Fibroblast of villous mesenchyme (primary cell): ENCODE measurements at places on chromosomes 2 and 18.

DNA sequence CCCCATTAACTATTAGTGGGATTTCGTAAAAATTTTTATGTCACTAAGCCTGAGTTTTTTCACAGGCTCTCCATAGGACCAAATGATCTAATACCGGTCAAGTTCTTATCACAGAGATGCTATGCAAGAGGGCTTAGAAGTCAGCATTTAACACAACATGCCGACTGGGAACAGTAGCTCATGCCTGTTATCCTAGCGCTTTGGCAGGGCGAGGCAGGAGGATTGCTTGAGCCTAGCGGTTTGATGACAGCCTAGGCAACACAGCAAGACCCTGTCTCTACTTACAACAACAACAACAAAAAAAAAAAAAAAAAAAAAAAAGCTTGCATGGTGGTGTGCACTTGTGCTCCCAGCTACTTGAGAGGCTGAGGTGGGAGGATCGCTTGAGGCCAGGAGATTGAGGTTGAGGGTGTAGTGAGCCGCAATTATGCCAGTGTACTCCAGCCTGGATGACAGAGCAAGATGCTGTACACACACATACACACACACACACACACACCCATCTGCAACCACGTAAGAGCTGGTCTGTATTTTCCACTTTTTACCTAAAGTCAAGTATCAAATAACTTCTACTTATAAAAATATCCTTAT, 67.6 kb upstream of the FAM124B start:
- peak; percentile 23 for DNase-seq

DNA sequence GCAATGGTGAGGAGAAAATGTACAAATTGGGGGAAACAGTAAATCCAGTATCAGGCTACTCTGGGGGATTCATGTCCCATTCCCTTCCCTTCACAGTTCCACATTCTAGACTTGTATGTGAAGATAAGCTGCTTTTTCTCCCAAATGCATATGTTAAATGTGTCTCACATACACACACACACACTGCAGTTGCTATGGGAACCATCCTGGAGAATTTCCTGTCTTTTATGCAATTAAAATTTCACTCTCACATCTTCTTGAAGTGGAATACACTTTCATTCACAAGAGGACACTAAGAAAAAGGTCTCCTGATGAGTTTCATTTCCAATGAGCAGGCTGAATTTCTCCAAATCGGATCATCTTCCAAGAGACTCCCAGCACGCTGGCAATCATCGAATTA, 366.0 kb downstream of the LRATD1 start:
- DNase-seq = no peak

DNA sequence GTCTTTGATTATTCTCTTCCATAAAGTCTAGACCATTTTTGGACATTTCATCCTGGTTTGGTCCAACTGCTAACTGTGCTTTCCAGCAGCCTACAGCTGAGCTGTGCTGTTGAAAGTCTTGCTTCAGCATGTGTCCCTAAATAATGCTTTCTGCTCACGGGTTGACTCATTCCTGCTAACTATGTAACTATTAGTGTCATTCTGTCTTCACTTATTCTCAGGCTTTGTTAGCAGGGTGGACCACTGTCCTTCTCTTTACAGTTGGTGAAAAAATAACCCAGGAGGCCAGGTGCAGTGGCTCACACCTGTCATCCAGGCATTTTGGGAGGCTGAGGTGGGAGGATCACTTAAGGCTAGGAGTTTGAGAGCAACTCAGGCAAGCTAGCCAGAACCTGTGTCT, 8.9 kb downstream of the ADAM23 start:
- no peak for DNase-seq

DNA sequence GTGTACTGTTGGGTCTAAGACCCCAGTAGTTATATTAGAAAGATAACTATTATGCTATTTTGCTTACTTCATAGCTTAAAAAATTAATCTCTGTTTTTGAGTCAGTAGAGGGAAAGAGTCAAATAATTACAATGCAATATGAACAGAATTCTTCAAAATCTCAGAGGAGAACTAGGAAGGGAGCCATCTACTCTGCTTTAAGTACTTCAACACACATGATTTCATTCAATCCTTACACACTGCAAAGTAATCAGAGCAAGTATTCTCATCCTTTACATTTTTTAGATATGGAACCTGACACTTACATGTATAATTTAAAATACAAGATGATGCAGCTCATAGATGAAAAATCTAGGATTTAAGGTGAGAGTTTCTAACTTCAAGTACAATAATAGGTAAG, 27.7 kb downstream of the COL5A2 start:
- DNase-seq = no peak

- DNase-seq = peak; percentile 43
Measured at GRCh38 chr2:42569116-42569711, 782 bp downstream of the MTA3 start.

GRCh38 chr2:34912084-34912483, 1313.0 kb upstream of the FAM98A start:
- no peak for DNase-seq

DNA sequence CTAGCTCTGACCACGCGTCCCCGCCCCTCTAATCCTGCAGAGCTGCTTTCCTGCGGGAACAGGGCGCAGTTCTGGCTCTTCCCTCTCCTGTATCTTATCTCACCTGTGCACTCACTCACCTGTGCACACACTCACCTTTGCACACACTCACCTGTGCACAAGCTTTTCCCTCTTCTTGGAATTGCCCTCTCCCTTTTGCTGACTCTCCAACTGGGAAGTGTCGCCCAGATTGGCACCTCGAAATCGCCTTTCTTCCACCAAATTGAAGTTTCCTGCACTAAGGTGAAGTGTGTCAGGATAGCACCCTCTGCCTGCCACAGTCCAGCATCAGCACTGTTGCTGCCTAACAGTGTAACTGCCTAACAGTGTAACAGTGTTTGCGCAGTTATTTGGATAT, 566 bp upstream of the CMPK2 start:
- DNase-seq = peak; percentile 22

DNA sequence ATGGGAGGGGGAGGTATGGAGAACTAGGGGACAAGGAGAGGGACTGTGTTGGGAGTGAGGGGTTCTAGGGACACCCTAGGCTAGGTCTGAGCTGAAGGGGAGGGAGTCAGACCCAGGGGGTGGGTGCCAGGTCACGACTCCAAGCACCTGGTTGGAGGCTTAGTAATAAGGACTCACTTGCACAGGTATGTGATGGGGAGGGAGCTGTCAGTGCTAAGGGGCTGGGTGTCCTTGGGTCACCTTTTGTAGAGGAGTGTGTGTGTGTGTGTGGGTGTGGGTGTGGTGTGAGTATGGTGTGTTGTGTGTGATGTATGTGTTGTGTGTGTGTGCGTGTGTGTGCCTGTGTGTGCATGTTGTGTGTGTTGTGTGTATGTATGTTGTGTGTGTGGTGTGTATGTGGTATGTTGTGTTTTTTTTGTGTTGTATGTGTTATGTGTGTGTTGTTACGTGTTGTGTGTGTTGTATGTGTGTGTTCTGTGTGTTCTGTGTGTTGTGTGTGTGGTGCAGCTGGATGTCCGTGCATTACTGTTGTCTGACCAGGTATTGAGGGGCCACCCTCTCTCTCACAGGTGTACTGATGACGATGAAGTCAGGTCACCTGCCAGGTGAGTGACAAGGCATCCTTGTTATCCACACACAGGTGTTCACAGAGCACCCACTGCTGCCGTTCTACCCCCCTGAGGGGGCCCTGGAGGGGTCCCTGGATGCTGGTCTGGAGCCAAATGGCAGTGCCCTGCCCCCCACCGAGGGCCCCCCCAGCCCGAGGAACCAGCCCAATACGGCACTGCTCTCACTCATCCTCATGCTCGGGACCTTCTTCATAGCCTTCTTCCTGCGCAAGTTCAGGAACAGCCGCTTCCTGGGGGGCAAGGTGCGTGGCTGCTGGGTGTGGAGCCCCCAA, 9.8 kb downstream of the SLC4A3 start:
- no peak for DNase-seq

GRCh38 chr18:7369006-7369405, 138.1 kb downstream of the LRRC30 start:
- DNase-seq = no peak

DNA sequence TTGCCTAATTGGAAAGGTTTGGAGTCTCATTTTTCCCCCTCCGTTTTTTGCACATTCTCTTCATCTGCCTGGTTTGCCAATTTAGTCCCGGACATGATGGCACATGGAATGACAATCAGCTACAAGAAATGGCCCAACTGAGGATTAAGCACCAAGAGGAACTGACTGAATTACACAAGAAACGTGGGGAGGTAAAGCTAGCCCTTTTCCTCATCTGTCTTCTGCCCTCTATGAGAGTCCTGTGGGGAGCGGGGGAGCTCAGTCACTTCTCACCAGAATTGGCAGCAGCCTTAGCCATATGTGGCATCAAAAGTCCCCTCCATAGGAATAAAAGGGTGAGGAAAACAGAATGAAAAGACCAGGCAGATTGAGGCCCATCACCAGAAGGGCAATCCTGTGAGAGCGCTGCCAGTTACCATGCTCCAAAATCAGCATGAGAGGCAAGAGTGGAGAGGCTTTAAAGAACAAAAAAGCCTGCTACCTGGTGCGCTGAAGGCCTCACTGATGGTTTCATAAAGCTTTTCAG, 11.6 kb downstream of the ATG16L1 start:
- no peak for DNase-seq

DNA sequence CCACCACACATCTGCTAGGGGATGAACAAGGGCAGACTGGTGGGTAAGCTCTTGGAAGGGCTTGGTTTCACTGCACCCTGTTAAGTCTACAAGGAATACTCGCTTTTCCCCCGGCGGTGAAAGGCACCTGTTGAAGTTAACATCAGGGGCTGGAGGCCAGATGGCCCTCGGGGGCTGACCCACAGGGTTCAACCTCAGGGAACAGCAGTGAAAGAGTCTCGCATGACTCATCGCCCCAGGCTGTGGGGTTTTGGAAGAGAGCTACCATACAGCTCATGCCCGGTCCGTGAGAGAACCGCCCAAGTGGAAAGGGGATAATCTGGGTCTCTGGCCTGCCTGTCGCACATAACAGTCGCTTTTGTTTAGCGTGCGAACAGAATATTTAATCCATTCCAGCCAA, 748.0 kb downstream of the DPP10 start:
- DNase-seq = no peak

DNA sequence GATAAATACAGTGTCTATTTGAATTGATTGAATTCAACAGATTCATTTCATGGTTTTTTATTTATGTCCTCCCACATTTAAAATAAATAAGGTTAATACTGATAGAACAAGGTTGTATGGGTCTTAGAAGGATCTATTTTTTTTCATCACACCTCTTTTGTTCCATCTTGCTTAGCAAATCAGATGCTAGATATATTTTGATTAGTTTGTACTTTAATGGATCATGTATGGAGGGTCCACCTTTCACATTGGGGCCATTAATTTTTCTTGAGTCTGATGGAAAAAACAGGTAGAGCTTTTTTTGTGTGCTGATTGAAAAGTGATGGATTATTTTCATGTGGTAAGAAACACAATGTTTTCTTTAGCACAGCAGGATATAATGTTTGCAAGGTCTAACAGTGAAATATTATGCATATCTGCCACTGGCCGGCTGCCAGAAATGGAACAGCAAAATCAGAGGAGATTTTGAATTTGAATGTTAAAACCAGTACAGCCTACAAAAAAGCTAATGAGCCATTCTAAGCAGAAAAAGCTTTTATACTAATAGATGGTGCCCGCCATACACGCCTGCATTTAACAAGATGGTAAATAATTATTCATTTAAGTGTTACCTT, 188.1 kb upstream of the ETAA1 start:
- no peak for DNase-seq

DNA sequence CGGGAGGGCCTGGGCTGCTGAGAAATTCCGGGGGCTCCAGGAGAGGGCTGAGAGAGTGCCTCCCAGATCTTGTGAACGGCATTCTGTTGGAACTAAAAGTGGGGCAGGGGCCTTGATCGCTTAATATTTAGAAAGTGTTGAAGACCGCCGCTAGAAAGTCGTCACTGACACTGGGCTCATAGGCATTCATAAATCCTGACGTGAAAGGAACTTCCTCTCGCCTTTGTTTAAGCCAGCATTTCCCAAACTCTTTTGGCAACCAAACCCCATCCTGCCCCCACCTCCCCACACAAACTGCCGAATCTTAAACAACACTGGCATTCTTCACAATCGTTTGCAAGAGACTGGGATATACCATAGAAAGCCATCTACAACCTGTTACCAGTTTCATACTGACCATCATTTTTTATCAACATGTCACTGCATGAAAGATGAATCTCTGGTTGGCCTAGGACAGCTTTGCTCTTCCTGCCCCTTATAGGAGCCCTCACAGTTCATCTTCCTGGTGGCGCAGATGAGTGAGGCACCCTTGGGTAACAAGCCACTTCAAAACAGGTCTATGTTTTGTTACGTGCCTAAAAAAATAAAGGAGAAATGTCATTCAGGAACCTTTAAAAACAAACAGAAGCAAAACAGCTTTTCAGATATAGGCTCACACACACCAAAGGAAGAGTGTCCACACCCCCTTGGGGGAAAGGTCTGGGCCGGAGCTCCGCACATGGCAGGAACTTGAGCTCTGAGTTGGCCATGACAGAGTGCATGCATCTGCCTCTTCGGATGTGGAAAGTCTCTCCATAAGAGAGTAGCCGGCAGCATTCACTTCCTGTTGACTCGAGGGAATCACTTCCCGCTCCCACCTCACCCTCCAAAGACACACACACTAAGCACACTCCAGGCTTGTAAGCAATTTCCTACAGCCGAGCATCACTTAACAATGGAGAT, 13.0 kb downstream of the MTERF4 start:
- DNase-seq = no peak

- DNase-seq = no peak
Measured at GRCh38 chr2:204890680-204891079, 345.4 kb downstream of the PARD3B start.

DNA sequence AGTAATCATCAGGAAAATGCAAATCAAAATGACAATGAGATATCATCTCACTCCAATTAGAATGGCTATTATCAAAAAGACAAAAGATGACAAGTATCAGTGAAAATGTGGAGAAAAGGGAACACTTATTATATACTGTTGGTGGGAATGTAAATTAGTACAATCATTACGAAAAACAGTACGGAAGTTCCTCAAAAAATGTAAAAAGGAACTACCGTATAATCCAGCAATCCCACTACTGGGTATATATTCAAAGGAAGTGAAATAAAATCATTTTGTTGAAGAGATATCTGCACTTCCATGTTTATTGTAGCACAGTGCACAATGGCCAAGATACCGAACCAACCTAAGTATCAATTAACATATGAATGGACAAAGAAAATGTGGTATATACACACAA, 52.4 kb upstream of the TEX51 start:
- no peak for DNase-seq

DNA sequence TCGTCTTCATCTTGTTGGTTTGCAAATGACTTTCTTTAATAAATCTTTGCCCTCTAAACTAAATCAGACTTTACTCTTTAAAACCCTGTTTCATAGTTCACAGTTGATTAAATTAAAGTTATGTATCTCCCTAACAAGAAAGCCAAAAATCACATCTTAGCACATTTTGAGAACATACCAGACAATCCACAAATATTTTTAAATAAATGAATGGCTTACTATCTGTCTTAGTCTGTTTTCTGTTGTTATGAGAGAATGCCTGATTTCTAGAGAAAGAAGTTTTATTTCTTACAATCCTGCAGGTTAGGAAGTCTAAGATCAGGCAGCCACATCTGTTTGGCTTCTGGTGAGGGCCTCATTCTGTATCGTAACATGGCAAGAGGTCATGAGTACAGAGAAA, 1090.2 kb upstream of the PIK3C3 start:
- DNase-seq = no peak

GRCh38 chr2:178244777-178245176, 50.5 kb downstream of the OSBPL6 start:
- DNase-seq = no peak

GRCh38 chr2:240831594-240832204, 11.7 kb upstream of the KIF1A start:
- no peak for DNase-seq
